ENCODE measurements at places on chromosomes 3 and 15.

DNA sequence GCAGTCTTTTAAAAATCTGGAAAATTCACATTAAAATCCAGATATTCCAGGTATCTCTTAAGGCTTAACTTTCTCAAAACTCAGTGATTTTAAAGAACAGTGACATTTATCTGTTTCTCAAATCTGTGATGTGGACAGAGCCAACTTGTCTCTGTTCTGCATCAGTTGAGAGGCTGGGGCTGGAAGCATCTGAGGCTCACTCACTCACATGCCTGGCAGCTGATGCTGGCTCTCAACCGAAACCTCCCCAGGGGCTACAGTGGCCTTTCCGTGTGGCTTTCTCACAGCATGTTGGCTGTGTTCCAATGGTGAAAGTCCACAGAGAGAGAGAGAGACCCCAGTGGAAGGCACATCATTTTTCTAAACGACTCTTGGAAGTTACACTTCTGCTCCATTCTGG is 53.5 kb downstream of the CEMIP start:
- no peak for DNase-seq

- no peak for DNase-seq
Measured at GRCh38 chr3:156353563-156353962, 201.4 kb downstream of the SSR3 start.

- DNase-seq = no peak
Measured at GRCh38 chr15:29420188-29420587, 150.6 kb upstream of the NSMCE3 start.

- DNase-seq = no peak
Measured at GRCh38 chr3:30954426-30954825, 60.0 kb upstream of the GADL1 start.

GRCh38 chr15:64029110-64029509 is 17.2 kb downstream of the DAPK2 start:
- no peak for DNase-seq

GRCh38 chr15:97903971-97904572 is 56.4 kb upstream of the ARRDC4 start:
- no peak for DNase-seq

DNA sequence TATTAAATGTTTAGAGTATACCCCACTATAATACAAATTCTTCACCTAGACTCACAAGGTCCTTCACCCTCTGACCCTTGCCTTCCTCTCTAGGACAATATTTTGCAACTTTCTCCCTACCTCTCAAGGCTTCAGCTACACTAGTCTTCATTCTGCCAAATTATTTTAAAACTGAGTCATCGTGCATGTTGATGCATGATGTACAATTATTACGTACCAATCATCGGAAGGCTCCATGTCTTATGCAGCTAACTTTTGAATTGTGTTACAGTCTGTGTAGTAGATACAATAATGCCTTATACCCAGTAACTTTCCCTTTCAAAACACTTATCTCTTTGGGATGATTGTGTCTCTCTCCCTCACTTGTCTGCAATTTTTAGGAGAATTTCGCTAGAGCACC is 98.5 kb upstream of the ROBO2 start:
- DNase-seq = no peak

DNA sequence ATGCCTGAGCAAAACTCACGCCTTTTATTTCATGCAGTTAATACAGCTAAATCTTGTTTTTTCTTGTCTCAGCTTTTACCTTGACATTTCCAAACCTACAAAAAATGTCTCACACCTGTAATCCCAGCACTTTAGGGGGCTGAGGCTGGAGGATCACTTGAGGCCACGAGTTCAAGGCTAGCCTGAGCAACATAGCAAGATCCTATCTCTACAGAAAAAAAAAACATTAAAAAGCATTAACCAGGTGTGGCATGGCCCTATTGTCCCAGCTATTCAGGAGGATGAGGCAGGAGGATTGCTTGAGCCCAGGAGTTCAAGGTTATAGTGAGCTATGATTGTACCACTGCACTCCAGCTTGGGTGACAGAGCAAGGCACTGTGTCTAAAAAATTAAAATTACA is 3.9 kb upstream of the TMEM212 start:
- no peak for DNase-seq

DNA sequence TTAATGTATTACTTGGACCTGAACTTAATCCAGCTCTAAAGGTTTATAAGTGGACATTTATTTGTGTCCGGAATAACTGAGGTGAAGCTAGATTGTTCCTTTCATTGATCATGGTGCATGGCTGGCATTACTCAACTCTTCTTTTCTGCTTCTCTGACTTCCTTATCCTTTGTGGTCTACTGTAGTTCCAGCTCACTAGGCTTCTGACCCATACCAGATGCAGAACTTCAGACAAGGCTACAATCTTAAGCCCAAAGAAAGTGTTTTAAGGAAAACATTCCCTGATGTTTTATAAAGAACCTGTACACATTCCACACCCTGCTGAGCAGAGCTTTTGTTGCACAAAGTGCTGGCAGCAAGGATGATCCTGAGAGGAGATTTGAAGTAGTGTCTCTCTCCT is 250.8 kb upstream of the TGFBR2 start:
- DNase-seq = no peak

- no peak for DNase-seq
Measured at GRCh38 chr3:49081429-49081828, 12.4 kb downstream of the QRICH1 start.

DNA sequence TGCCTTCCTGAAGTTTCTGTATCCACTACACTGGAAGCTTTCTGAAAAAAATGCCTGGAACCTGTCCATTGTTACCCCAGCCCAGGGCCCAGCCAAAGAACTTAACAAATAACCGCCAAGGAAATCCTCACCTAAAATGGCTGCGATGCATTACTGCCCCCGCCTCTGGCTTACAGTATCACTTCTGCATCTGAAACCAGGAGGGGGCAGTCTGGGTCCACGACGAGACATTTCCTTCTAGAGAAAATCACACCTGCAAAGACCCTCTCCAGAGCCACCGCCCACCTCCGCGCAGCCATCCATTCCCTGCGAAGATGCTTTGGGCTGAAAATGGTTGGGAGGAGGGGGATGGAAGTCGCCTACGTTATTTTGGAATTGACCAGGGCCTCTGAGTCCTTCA is 22.4 kb upstream of the CELF6 start:
- no peak for DNase-seq

GRCh38 chr3:8530581-8530980 is 29.0 kb downstream of the LMCD1 start:
- no peak for DNase-seq

DNA sequence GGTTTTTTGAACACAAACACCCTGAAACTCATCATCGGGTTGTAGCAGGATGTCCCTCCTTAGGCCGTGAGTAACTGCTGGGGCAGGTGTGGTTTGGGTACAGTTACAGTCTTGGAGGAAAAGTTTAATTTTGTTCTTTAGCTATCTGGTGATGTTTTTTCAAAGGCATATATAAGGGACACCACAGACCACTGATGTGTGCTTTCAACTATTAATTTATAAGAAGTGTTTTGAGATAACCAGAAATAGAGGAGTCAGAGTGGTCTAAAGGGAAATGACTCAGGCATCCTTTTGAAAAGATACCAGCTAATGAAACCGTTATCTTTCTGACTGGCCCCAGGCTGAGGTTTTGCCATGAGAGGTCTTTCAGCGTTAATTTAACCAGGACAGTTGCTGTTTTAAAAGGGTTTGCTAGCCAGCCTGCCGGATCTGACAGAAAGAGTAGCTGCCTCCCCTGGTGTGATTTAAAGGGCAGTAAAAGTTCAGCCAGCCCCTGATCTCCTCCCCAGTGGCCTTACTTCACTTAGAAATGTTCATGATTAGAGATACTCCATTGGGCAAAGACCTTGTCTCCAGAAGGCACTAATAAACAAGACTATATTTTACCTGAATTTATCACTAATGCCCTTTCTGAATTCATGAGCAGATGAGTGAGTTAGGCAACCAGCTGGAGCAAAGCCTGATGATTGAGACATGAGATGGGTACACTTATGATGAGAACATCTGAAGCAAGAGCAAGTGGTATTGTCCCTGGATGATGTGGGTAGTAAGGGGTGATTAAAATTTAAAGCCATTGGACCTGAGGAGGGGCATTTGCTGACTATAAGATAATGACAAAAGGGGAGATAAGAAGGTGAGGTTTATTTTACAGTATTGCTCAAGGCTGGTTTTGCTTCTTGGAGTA is 482.5 kb upstream of the TBL1XR1 start:
- no peak for DNase-seq

DNA sequence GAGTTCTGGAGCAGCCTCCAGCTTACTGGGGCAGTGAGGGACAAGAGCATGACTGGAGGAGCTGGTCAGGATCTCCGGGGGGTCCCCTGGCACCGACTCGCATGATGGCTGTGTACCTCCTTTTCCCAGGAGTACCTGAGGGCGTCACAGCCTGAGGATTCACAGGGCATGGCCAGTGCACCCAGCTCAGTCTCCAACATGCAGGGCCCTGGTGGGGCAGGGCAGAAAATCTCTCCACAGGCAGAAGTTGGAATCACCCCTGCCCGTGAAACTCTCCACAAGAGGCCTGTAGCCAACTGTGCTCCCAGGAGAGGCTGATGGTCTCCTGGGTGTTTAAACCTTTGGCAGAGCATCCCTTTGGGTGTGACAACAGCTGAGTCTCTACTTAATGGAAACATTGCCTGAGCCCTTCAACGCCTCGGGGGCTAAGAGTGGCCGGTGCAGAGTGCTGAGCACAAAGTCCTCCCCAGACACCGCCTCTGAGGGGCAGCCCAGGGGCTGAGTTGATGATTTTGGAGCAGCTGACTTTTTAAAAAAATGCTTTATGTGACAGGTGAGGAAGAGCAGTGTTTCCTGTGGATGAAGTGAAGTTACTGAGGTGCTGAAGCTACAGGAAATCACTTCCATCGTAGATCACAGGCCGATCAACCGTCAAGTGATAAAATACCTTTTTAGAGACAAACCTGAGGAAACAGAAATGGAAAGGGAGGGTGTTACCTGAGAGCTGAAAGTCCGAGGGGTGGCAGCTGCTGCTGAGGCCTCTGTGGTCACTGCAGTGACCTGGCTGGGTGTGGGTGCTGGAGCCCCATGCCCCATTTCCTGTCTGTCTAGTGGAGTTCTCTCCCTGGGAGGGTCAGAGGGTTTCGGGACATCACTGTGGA is 21.9 kb upstream of the CXCR6 start:
- DNase-seq = no peak

GRCh38 chr3:99818818-99819217 is 1.2 kb downstream of the CMSS1 start:
- DNase-seq = no peak

DNA sequence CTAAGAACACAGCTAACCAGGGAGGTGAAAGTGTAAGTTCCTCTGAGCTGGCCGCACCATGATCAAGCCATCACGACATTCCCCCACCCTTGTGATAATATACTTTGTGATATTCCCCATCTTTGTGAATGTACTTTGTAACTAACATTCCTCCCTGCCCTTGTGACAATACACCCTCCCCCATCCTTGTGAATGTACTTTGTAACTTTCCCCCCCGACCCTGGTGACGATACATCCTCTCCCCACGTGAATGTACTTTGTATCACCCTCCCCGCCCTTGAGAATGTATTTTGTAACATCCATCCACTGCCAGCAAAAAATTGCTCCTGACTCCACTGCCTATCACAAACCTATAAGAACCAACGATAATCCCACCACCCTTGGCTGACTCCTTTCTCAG is 20.2 kb upstream of the OR5H6 start:
- DNase-seq = no peak

DNA sequence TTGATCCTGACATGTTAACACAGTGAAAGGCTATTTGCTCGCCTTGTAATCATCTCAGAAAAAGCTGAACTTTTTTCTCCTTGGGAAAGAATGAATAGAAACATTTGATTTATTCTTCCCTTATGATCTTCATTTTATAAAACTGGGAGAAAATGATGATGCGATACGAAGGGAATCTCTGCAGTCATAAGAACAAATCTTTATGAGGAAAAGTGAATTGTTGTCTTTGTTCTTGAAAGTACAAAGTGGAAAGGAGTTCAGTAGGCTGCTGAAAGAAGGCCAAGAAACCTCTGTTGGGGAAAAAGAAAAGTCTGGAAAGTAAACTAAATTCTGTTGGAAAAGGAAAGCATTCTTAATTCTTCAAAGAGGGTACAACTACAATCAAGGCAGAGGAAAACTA is 248.8 kb downstream of the NSUN3 start:
- no peak for DNase-seq

DNA sequence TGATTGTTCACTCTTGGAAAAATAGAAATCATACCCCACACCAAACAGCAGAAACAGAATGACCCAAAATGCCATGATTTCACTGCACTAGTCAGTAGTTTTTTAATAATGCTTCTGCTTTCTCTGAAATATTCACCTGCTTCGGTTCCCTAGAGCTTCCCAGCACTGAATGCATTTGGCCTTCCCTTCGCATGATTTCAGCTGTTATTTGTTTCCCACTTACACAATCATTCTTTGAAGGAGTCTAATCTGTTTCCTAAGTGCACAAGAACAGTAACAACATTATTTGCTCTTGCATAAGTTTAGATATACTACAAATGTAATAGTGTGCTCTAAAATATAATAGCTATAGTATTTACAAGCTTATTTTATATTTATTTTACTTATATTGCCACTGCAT is 178.7 kb downstream of the STAC start:
- no peak for DNase-seq

DNA sequence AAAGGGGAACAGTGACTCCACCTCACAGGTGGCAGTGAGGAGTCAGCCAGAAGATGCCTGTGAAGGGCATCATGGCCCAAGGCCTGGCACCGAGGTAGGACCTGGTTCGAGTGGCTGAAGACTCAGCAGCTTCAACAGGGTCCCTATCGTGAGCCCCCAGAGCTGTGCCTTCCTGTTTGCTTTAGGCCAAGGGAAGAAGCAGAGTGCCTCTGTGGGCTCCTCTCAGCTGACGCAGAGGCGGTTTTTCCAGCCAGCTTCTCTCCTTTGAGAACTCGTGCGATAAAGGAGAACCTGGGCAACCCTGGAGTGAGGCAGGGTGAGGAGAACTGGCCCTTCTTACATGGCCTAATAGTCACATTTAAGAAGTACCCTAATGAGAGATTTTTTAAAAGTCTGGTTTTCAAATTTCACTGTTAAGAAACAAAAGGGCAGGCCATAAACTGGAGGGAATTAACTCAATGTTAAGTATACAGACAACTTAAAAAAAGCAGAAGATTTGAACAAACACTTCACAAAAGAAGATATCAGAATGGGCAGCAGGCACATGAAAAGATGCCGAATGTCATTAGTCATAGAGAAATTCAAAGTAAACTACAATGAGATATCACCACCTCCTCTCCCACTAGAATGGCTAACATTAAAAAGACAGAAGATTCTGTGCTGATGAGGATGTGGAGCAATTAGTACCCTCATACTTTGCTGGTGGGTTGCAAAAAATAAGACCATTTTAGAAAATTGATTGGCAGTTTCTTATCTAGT is 23.1 kb upstream of the MRPS22 start:
- no peak for DNase-seq

- DNase-seq = no peak
Measured at GRCh38 chr15:82043796-82044372, 1.9 kb downstream of the MEX3B start.

All from stimulated activated CD8-positive, alpha-beta memory T cell treated with anti-CD3 and anti-CD28 coated beads, Interleukin-2, amount 100 ng/mL, for 1 hour (primary cell).